T-helper 22 cell (primary cell): ENCODE measurements at places on chromosomes 6 and 20.

GRCh38 chr6:15444881-15445280 is 199.0 kb downstream of the JARID2 start:
- DNase-seq = no peak

DNA sequence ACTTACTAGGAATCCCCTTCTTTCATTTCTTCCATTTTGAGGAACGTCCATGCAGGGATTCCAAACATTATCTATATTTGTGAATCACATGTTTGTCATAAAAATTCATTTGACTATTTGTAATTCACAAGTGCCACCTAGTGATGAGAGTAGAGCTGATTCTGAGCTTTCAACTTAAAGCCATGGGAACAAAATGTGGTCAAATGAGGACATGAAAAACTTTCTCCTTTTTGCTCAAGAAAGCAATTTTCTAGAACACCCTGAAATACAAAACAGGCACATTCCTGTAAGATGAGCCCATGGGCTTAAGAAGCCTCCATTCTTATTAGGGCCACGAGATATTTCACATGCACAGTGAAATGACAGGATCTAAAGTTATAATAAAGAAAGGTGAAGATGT is 12.3 kb downstream of the MAP3K7 start:
- DNase-seq = no peak

- no peak for DNase-seq
These were observed 278.8 kb downstream of the HDGFL1 start for GRCh38 chr6:22848121-22848520.

- no peak for DNase-seq
These were observed 8.5 kb downstream of the PCMTD2 start for GRCh38 chr20:64264091-64264490.

DNA sequence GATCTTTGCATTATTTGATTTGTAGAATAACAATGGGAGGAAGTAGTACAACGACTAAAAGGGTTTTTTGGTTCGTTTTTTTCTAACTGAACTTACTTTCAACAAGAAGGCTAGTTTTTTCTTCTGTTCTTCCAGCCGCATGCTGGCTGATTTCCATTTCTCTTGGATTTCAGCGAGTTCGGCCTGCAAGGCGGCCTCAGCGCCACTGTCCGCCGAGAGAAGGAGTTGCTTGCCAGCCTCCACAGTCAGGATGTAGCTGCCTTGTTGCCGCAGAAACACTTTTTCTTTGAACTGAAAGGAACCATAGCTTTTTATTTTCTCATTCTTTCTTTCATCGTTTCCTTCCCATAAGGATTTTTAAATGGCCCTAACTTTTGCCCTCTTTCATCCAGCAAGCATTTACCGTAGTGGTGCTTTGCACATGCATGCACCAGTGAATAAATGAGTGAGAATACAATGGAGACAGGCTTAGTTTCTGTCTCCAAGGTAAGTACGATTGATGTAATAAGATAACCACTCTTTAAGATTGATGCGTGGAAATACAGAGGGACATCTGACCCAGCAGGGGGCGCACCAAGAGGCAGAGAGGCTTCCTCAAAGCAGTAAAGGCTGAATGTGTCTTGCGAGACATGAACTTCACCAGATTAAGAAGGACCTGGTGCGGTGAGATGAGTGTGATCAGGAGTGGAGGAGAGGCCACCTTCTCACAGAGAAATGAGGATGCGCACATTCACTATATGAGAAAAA is 398.8 kb downstream of the ESR1 start:
- no peak for DNase-seq
